Left ventricle myocardium inferior (tissue), 1 donor: ENCODE measurements at places on chromosomes 7 and 10. TPM values are rescaled to one million over a fixed set of nuclear protein-coding genes. Genes with fewer than 3 reads are reported as not detected.

GRCh38 chr10:125064681-125065492 lies 95.5 kb downstream of the CTBP2 start:
- H3K36me3 ChIP-seq = no peaks in the 10 kb centered on the region
- peak overlapping the region; percentile 65 for H3K27ac ChIP-seq
- DNase-seq = no peak
- H3K4me1 ChIP-seq = peaks cover 95% of the 10 kb centered on the region
- H3K4me3 ChIP-seq = no peak overlapping the region

The RPS24 gene
- total RNA-seq = 829 TPM

The HOXA3 gene
- not detected for total RNA-seq

- no peak overlapping the region for H3K27ac ChIP-seq
- no peaks in the 10 kb centered on the region for H3K36me3 ChIP-seq
- no peak for DNase-seq
- no peaks in the 10 kb centered on the region for H3K27me3 ChIP-seq
- no peak overlapping the region for H3K4me3 ChIP-seq
Measured at GRCh38 chr7:20064181-20064970, 152.8 kb downstream of the MACC1 start.
